Fibroblast of skin of back (primary cell): ENCODE measurements at places on chromosomes 7 and 10.

DNA sequence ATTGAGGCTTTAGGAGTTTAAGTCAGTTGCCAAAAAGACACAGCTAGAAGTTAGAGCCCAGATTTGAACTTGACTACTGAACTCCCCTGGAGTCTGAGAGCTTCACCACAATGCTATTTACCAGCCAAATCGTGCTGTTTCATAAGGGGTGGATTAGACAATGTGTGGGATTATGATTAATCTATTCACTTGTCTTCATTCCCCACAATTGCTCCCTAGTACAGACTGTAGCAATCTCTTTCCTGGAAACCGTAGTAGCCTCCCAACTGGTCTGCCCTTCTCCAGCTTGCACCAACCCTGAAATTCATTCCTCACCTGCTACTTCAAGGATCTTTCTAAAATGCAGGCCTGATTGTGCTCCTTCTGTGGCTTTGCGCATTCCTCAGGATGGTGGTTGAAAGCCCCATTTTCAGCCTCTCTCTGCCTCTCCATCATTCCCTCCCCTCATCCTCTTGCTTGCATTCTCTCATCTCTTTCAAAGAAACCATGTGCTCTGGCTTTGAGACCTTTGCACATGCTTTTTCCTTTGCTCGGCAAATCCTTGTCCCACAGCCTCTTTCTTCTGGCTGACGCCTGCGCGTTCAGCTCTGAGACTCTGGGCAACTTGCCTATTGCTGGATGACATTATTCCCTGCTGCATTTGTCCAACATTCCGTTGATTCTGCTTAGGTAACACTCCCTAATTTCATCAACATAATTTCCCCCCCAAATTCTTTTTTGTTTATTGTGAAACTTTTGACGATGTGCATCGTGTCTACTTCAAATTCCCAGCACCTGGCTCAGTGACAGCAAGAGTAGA lies 145.1 kb downstream of the ADRA2A start:
- DNase-seq: no peak

GRCh38 chr10:70849582-70850016 lies 33.9 kb downstream of the SGPL1 start:
- peak; percentile 95 for DNase-seq

- no peak for DNase-seq
Observed at GRCh38 chr10:96656839-96657238, 63.5 kb downstream of the PIK3AP1 start.

GRCh38 chr7:51666751-51667150 lies 350.1 kb upstream of the COBL start:
- DNase-seq: no peak

- DNase-seq: no peak
Observed at GRCh38 chr7:136956671-136957070, 88.2 kb downstream of the CHRM2 start.

DNA sequence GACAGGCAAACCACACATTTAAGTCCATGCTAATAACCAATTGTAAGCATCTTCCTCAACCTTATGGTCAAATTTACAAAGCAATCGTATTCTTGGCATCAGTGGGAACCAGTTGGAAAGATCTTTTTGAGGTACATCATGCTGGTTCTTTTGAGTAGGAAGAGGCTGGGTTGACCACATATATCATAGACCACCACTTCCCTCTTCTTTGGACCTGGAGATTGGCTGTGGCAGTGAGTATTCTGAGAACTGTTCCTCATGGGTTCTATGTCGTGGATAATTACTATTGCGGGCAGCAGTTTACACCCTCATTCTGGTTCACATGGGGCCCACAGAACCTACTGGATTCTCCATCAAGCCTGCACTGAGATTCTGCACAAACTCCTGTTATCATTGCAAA lies 35.5 kb upstream of the C1GALT1 start:
- DNase-seq: no peak

DNA sequence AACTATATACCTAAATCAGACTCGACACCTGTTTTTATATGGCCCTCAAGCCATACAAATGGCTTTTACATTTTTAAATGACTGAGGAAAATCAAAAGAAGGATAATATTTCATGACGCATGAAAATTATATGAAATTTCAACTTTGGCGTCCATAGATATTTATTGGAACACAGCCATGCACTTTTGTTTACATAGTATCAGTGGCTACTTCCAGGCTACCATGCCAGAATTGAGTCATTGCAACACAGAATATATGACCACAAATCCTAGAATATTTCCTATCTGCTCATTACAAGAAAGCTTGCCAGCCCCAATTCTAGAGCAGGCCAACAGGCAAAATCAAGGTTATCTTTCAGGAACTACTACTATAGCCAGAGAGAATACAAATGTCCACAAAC lies 29.3 kb downstream of the AFAP1L2 start:
- peak; percentile 61 for DNase-seq

- no peak for DNase-seq
Observed at GRCh38 chr7:111202321-111202720, 111.4 kb downstream of the LRRN3 start.

- no peak for DNase-seq
Observed at GRCh38 chr7:2954433-2954853, 89.2 kb downstream of the CARD11 start.

- peak; percentile 59 for DNase-seq
Observed at GRCh38 chr10:69222157-69223027, 2.3 kb downstream of the HKDC1 start.

GRCh38 chr10:16566202-16566805 lies 44.6 kb upstream of the C1QL3 start:
- no peak for DNase-seq

- DNase-seq: no peak
Observed at GRCh38 chr10:92091965-92092364, 168.4 kb downstream of the BTAF1 start.

- no peak for DNase-seq
Observed at GRCh38 chr7:30166155-30166840, 31.5 kb downstream of the MTURN start.

GRCh38 chr10:16902606-16903005 lies 85.4 kb upstream of the RSU1 start:
- DNase-seq: no peak

DNA sequence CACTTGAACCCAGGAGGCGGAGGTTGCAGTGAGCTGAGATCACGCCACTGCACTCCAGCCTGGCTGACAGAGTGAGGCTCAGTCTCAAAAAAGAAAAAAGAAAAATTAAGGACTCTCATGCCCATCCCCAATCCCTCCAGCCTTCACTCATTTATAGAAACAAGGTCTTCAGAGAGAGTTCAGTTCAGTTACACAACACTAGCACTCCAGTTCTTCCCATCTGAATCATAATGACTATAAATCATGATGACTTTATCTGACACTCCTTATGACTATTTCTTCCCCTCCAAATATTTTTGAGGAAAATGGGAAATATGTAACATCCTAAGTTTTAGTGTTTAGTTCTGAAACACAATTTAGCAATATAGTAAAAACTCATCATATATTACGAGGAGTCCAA lies 107.4 kb upstream of the LSM8 start:
- no peak for DNase-seq

DNA sequence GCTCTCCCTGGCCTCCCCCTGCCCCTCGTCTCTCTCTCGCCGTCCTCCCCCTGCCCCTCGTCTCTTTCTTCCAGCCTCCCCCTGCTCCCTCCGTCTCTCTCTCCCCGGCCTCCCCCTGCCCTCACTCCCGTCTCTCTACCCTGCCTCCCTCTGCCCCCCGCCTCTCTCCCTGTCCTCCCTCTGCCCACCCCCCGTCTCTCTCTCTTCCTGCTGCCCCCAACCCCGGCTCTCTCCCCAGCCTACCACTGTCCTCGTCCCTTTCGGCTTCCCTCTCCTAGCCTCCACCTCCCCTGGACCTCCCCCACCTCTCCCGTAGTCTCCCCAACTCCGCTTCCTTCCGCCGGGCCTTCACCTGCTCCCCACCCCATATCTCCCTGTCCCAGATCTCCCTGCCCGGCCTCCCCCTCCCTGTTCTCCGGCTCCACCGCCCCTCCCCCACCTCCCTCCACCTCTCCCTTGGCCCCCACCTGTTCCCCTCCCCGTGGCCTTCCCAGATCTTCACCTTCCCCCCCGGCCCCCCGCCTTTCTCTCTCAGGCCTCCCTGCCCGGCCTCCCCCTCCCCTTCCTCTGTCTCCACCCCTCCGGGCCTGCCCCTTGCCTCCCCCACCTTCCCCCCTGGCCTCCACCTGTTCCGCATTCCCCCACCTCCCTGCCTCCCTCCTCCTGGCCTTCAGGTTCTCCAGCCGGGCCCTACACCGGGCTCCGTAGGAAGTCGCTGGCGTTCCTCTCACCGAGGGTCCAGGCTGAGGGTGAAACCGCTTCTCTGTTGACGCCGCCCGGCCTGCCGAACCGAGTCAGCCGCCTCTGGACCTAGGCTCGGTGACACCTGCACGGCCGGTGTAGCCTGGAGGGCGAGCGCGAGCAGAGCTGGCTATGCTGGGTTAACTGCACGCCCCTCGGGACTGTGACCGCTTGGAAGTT lies 1.2 kb downstream of the GET4 start:
- no peak for DNase-seq

DNA sequence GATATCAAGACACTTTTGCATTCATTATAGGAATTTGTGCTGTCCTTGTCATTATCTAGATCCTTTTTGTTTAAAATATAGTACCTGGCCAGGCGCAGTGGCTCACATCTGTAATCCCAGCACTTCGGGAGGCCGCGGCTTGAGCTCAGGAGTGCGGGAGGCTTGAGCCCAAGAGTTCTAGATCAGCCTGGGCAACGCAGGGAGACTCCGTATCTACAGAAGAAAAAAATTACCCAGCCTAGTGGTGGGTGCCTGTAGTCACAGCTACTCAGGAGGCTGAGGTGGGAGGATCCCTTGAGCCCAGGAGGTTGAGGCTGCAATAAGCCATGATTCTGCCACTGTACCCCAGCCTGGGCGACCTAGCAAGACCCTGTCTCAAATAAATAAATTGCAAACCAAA lies 621 bp upstream of the MORN4 start:
- DNase-seq: peak; percentile 18

DNA sequence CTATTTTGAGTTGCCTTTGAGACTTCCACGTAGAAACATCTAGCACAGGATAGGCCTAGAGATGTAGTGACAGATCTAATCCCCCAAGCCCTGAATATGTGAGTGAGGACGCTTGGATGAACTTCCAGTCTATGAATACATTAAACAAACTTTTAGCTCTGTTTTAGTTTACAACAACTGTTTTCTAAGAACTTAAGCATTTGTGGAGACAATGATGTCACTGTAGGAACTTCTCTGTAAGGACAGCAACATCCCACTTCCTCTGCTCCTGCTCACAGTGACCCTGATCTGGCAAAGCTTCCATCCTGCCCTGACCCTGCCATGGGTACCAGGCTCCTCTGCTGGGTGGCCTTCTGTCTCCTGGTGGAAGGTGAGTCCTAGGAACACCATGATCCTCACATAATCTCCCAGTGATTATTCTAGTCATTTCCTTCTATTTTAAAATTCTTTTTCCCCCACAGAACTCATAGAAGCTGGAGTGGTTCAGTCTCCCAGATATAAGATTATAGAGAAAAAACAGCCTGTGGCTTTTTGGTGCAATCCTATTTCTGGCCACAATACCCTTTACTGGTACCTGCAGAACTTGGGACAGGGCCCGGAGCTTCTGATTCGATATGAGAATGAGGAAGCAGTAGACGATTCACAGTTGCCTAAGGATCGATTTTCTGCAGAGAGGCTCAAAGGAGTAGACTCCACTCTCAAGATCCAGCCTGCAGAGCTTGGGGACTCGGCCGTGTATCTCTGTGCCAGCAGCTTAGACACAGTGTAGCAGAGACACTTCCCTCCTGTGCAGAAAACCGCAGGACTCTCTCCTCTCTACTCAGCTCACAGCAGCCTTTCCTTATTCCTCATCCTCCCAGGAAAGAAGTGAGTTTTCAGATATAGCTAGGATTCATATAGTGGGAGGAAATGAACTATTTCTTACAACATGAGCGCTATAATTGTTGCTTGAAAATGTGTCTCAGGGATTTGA lies 194.4 kb upstream of the PRSS1 start:
- DNase-seq: peak; percentile 80

GRCh38 chr7:66776800-66777442 lies 36.4 kb downstream of the RABGEF1 start:
- DNase-seq: no peak

DNA sequence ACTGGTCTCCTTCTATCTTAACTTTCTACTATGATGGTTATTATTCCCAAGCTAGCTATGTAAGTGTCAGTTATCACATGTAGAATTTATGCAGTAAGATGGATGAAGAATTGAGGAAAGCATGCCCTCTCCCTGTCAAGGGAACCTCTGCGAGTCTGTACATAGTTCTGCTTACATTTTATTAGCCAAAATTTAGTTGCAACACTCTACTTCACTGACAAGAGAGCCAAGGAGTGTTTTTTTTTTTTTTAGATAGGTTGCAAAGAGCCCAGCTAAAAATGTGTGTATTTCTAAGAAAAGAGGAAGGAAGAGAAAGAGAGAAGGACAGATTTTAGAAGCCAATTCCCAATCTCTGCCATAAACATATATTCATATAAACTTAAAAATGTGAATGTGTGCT lies 357.7 kb upstream of the LRRN3 start:
- no peak for DNase-seq

DNA sequence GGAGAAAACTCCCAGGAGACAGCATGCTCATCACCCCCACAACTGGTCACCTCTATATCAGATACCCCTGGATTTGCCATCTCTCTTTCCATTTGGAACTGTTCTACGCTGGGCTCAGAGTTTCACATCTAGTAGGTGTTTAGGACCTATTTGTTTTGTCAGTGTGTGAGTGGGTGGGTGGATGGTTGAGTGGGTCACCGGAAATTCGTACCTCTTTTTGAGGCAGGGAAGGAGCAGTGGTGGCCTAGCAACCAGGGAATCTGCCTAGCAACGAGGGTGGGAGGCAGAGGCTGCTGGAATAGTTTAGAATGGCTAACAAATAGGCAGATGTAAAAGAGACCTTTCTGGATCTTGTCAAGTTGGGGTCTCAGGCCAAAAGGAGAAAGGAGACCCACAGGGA lies 23.2 kb upstream of the SLF2 start:
- no peak for DNase-seq

DNA sequence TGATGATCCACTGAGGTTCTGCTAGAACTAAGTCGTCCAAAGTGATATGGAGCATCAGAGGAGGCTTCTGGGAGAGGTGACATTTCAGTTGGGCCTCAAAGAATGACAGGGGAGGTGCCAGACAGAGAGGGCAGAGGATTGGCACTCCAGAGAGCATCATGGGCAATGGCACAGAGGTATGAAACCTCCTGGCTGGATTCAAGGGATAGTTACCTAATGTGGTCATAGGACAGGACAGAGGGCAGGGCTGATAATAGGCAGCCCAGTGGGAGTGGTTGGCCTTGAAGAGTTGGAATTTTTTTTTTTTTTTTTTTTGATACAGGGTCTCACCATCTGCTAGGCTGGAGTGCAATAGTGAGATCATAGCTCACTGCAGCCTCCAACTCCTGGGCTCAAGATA lies 7.6 kb downstream of the SRRM3 start:
- no peak for DNase-seq

GRCh38 chr10:57338823-57339558 lies 928.7 kb downstream of the IPMK start:
- DNase-seq: peak; percentile 43

DNA sequence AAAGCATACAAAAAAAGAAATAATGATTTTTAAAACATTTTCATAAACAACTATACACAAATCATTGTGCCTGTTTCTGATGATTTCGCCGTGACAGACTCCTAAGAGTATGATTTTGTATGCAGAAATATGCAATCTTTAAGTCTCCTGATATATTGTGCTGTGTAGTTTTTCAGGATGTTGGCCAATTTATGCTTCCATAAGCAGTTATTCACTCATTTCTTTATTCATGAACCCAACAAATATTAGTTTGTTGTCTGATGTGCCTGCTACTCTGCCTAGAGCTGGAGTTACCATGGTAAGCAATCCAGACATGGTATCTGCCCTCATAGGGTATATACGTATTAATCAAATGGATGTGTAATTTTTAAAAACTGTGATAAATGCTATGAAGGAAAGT lies 40.4 kb downstream of the PRR15 start:
- DNase-seq: no peak
